Cerebellum (tissue), 4 donors: ENCODE measurements at places on chromosomes 1 and 21. TPM values are rescaled to one million over a fixed set of nuclear protein-coding genes. Genes with fewer than 3 reads are reported as not detected.

- no peak for DNase-seq
Observed at GRCh38 chr1:48500541-48501450, 28.8 kb upstream of the SPATA6 start.

GRCh38 chr1:228276174-228276831 is 68.5 kb downstream of the OBSCN start:
- no peak for DNase-seq

DNA sequence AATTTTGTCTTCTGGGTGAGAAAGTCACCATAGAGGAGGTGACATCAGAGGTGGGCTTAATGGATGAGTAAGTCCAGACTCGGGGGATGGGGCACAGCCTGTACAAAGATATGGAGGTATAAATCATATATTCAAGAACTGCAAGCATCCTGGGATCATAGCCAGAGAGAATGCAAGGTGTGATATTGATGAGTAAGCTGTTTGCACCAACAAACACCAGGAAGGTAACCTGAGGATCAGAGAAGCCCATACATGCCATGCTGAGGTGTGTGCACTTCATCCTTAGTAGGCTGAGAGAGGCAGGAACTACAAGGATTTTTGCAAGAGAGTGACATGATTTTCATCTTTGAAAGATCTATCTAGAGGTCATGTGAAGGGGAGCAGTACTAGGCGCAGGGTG is 306.4 kb downstream of the HHAT start:
- no peak for DNase-seq

Gene KRTAP21-2
- total RNA-seq: not detected
